SK-N-SH treated with all-trans-retinoic acid at 6 μM for 48 hours (cell line): ENCODE measurements at places on chromosomes 13 and 19.

DNA sequence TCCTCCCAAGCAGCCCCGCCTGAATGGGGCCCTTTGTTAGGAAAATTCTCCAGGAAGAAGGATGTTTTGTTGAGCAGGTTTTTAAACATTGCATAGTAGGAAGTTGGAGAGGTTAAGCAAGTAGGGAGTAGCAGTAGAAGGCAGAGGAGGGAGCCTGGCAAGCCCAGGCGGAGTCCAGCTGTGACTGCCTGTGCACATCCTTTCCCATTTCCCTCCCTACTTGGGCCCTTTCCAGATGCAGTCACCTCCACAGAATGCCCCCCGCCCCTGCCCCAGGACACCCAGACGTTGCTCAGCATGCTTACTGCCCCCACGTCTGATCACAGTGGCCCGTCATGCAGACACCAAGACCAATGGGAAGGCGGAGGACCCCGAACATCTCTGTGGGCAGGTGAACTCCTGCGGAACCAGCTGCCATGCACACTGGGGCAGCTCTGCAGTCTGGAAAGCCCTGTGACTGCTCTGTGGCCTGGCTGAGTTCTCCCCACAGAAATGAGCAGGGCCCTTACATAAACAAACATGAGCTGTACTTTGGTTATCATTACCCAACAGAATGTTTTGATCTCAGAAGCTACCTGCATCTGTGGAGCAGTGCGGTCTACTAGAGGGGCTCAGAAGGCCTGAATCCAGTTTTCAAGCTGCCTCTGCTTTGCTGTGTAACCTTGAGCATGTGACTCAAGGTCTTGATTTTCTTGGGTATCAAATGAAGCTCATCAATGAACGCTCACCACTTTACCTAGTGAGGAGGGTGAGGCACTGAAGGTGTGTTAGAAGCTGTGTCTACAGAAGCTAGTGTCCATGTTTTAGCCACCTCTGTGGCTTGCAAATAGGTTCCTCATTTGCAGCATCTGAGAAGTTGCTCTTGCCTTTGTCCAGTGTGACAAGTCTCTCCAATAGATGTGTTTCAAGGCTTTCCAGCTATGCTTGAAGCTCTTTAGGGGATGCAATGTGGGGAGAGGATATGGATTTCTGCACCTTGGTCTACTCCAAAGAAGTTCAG is 84.2 kb downstream of the TNFRSF19 start:
- no peak for ATAC-seq

GRCh38 chr19:11098861-11099260 is 9.6 kb downstream of the LDLR start:
- ATAC-seq, result no peak

- peak; percentile 96 for ATAC-seq
Observed at GRCh38 chr13:68176475-68176874, 946.3 kb upstream of the PCDH9 start.

- ATAC-seq, result no peak
Observed at GRCh38 chr13:23671377-23671776, 101.2 kb downstream of the TNFRSF19 start.

DNA sequence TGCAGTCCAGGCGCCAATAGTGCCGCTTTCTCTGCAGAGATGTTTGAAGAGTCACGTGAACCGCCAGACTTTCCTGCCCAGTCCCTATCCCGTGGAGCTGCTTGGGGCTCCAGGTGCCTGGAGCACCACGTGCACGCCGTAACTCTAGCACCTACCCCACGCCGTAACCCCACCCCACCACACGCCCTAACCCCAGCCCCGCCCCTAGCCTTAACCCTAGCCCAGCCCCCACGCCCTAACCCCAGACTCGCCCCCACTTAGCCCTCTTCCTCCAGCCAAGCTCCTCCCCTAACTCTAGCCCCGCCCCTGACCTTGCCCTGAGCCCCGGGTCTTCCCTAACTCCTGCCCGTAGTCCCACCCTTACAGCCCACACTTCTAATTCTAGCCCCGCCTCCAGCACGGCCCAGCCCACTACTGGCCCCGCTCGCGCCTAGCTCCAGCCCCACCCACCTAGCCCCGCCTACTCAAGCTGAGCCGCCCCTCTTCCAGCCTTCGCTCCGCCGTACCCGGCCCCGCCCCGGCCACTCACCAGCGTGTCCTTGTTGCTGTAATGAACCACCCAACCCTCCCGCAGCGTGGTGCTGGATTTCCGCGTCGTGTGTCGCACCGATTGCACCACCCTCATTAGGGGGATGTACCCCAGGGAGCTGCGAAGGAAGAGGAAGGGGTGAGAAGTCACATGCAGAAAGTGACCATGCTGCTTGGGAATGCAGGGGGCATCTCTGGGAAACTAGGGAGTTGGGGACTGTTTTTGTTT is 19.5 kb downstream of the PRKD2 start:
- peak; percentile 41; the same call in 2 of the 3 replicates for ATAC-seq

DNA sequence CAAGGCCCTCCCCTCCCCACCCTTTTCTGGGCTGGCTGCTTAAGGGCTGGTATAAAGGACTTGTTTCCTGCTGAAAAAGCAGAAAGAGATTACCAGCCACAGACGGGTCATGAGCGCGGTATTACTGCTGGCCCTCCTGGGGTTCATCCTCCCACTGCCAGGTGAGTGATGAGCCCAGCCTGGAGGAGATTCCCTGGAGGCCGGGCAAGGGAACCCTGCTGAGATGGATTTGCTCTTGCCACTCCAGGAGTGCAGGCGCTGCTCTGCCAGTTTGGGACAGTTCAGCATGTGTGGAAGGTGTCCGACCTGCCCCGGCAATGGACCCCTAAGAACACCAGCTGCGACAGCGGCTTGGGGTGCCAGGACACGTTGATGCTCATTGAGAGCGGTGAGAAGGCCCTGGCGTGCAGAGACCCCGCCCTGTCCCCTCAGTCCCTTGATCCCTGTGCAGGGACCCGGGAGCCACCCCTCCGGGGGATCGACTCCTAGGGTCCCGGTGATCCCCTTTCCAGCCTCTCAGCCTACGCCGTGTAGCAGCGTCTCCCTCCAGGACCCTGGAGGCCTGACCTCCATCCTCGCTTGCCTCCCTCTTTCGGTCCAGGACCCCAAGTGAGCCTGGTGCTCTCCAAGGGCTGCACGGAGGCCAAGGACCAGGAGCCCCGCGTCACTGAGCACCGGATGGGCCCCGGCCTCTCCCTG is at the start of gene CD177:
CD177 (plus strand) TSS at position 81 of the 699 bp plus-strand sequence; CDS start at position 110, 29 bp downstream.
- ATAC-seq, result peak; percentile 27

- ATAC-seq, result peak; percentile 48
Observed at GRCh38 chr19:5038631-5039271, 69.8 kb downstream of the KDM4B start.

- peak; percentile 56; the same call in 2 of the 3 replicates for ATAC-seq
Observed at GRCh38 chr13:114054264-114054663, 78.2 kb downstream of the RASA3 start.

DNA sequence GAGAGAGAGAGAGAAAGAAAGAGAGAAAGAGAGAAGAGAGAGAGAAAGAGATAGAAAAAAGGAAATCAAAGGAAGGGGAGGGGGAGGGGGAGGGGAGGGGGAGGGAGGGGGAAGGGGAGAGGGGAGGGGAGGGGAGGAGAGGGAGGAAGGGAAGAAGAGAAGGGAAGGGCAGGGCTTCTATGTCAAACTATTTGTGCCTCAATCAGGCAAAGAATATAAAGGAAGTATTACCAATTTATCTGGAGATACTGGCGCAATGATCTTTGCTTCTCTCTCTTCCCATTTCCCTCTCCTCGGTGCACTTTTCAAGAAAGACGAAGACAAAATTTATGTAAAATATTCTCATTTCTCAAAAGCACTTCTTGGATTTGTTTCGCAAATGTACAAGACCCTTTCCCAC is 9.3 kb upstream of the INSR start:
- no peak for ATAC-seq

DNA sequence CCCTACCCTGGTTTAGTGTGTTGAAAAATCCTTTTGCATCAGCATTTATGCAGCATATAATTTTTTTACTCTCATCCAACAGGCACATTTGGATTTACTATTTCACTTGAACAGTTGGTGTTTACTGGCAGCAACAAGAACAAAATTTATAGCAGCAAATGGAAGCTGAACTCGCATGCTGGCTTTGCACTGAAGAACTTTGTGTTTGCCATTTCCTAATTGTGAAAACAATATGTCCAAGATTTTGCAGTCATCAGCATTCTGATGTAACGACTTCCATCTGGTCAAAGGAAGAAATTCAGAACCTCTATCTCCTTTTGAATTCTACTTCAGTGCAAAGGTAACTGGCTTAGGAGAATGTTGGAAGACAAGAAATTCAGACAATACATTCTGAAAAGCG is 131.0 kb downstream of the DLEU7 start:
- ATAC-seq, result no peak

DNA sequence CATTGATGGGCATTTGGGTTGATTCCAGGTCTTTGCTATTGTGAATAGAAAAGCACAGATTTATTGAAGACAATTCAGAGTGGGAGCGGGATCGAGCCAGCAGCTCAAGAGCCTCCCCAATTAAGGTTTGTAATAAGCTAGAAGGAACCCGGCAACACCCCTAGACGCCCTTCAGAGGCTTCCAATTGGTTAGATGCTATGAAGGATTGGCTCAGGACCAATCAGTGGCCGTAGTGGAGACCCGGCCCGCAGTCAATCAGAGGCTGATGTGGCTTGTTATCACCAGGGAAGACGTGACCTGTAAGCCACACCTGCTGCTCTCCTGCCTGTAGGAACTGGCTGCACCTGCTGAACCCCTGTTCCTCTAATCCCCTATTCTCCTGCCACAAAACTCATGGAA is 14.6 kb downstream of the SIGLEC11 start:
- ATAC-seq, result no peak
